NCI-H1436 treated with DMSO at 0.1 percent for 48 hours (cell line): ENCODE measurements at places on chromosomes 3 and 15.

- no peak for DNase-seq
These were observed 11.9 kb downstream of the WDR72 start for GRCh38 chr15:53747501-53748068.

- no peak for DNase-seq
These were observed 132.2 kb downstream of the ATP10A start for GRCh38 chr15:25730918-25731317.

GRCh38 chr3:115321400-115321805 is 174.3 kb upstream of the ZBTB20 start:
- DNase-seq, result no peak

DNA sequence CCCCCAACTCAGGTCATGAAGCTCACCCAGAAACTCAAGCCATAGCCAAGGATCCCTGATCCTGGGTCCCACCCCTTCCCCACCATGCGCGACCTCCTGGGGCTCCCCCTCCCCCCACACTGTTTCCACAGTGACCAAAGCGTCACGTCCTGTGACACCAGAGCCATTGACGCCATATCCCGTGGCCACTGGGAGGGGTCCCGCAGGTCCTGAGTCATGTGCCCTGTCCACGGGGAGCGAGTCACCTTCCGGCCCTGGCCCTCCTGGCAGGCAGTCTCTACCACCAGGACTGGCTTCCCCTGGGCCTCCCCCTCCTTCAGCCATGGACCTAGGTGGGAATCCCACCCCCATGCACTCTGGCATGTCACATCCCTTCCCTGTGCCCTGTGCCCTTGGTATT is 15.6 kb downstream of the SEMA3F start:
- DNase-seq, result no peak

- peak; percentile 53 for DNase-seq
These were observed 1.2 kb downstream of the ERC2 start for GRCh38 chr3:56467108-56467507.

DNA sequence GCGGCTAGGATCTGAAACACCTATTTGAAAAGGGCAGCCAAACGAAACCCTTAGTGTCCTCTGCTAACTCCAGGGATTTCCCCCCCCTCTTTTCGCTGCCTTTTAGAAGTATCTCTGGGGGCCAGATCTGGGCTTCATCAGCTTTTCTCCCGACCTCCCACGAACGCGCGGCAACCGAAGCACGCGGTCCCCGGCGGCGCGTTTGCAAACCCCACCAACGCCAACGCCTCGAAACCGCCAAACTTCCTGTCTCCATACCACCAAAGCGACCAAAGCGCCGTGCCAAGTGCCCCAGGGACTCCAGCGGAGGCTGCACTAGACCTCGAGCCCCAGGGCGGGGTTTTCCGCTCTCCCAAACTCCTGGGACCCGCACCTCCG is 155.8 kb upstream of the FRMD4B start:
- DNase-seq, result no peak

- DNase-seq, result no peak
These were observed 46.1 kb downstream of the BTD start for GRCh38 chr3:15647611-15648167.

- no peak for DNase-seq
These were observed 80.0 kb upstream of the EPHA6 start for GRCh38 chr3:96734273-96735009.

DNA sequence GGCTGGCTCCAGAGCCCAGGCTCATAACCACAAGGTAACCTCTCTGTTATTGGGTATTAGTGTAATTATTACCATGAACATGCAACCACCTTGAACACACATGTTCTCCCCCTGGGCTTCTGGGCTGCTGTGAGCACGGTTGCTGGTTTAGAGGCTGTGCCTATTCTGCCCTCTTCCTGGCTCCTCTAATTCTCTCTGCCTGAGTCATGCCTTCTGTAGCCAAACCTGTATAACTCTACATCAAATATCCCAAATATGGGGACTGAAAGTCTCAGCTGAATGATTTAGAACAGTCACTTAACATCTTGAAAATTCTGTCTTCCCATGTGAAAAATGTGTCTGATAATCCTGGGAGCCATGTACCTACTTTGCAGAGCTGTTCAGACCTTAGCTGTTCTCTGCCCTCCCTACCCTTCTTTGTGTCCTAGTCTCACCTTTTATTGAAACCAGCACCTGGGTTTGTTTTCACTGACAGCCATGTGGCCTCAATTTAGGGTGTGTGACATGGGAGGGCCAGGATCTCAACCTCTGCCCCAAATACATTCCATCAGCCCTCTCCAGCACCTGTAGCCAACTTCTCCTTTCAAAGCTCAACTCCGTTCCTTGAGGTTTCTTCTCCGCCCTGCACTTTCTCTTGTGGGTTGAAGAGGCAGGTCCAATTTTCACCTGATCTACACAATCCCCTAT is 60.7 kb downstream of the PDZRN3 start:
- no peak for DNase-seq

GRCh38 chr15:70378126-70379031 is 280.7 kb upstream of the TLE3 start:
- no peak for DNase-seq

DNA sequence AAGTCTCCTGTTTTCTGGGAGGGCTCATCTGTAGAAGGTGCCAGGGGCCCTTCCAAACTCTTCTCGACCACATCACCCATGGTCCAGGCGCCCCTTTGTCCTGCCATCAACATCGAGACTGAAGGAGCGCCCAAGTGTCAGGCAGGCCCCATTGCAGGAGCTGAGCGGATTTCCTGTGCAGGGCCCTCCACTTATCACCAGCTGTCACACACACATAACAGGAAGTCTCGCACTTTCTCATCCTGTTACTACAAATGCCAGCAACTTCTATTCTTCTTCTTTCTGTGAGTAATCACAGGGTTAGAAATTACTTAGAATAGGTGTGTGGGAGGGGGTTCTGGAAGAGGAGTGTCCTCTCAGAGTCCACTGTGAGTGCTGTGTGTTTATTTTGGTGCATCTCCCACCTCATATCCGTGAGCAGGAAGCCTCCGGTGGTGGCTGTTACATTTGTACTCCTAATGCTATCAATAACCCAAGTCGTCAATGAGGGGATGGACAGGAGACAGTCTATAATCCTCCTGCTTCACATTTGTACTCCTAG is at the start of gene KLHL6:
Gene KLHL6, minus strand, starts transcription at position 166 of the 541 bp plus-strand sequence. Its CDS starts 53 bp downstream, at position 113.
- DNase-seq, result no peak

DNA sequence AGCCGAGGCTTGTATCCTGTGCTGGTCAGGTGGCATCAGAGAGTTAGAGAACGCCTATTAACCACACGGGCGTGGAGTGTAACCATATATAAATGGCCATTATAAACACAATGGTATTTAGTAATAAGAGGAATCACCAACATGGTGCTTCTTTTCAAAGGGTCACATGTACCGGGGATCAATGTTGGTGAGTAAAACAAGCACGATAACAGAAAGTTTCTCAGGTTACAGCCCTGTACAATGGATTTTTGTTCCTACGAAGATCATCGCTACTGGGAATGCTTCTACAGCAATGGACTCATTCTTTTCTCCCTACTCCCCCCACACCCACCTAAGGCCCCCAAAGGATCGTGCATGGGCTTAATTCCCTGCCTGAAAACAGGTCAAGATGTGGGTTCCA is 42.5 kb downstream of the MEIS2 start:
- DNase-seq, result no peak

DNA sequence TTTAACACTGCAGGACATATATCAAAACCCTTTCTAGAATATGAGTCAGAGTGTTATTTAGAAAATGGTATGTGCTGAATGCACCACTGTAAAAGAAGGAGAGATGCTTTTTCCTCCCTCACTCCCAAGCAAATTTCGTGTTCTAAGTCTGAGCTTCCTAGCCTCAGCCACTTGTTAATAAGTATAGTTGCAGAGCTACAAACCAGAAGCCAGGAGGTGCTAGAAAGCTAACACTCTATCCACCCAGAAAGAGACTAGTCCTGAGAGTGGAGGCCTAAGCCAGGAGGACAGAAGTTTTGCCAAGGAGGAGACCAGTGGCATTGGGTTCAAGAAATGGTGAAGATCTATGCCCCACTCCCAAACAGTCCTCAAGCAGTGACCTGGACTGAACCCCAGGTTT is 40.5 kb upstream of the GYG1 start:
- no peak for DNase-seq

DNA sequence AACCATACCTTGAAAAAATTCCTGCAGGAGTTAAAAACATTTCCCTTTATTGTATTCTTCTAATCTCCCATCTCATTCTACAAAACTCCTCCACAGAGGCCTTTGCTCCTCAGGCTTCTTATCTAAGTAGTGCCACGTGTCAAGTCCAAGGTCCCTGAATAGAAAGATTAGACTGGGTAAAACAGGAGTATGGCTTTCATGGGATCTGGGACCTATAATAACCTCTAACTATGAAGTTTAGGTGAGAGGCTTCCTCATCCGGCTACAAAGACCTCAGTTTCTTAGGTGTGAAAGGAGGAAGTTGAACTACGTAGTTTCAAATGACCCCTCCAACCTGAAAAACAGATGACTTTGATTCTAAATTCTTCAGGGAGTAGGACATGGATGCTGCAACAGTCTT is 20.0 kb downstream of the GPR15 start:
- no peak for DNase-seq

- no peak for DNase-seq
These were observed 748 bp upstream of the AVEN start for GRCh38 chr15:34039790-34040113.

DNA sequence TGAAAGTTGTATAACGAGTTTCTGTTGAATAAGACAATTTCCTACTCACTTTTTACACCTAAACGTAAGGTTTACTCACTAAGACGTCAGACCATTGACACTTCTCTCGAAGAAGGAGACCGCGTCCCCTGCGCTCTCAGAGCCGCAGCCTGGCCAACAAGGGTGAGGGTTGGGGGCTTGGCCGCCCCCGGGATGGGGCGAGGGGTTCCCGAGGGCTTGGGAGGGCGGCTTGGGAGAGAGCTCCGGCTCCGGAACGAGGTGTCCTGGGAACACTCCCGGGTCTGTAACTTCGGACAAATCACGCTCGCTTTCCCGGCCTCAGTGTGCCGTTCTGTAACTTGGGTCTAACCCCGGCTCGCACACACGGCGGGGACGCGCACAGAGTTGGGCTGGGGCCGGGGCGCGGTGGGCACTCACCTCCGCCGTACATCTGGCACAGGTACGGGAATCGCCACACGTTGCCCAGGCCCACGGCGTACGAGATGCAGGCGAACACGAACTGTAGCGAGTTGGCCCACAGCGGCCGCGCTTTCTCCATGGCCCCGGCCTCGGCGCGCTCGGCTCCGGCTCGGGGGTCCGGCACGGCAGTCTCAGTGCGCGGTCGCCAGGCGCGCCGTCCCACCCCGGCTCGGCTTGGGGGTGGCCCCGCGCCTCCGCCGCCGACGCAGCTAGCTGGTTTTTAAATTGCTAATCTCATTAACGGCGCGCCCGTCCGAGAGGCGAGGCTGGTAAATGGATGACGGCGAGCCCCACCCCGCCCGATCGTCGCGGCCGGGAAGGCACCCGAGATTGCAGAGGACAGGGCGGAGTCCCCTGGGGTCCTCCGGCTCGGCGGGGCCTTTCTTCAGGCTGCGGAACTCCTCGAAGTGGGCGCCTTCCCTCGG is at the start of gene SLC6A20:
Gene SLC6A20, minus strand, starts transcription at position 655 of the 884 bp plus-strand sequence. Its CDS starts 117 bp downstream, at position 538.
- DNase-seq, result no peak

GRCh38 chr15:53710906-53711305 is 48.6 kb downstream of the WDR72 start:
- DNase-seq, result no peak

- DNase-seq, result no peak
These were observed 1166.1 kb upstream of the GBE1 start for GRCh38 chr3:82927309-82928253.

- DNase-seq, result no peak
These were observed 18.5 kb downstream of the DENND4A start for GRCh38 chr15:65773386-65774111.

DNA sequence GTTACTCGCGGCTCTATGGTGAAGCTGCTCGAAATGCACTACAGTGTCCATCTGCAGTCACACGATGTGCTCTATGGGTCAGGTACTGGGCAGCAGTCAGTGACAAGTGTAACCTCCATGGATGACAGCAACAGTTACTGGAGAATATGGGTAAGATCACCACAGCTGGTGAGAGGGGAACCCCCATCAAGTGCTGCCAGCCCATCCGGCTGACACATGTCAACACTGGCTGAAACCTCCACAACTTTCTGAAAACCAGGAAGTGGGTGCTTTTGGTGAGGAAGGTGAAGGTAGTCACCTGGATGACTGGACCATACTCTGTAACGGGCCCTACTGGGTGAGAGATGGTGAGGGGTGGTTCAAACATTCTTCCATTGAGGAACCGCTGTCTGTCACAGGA is 87.4 kb upstream of the C15orf39 start:
- DNase-seq, result no peak

DNA sequence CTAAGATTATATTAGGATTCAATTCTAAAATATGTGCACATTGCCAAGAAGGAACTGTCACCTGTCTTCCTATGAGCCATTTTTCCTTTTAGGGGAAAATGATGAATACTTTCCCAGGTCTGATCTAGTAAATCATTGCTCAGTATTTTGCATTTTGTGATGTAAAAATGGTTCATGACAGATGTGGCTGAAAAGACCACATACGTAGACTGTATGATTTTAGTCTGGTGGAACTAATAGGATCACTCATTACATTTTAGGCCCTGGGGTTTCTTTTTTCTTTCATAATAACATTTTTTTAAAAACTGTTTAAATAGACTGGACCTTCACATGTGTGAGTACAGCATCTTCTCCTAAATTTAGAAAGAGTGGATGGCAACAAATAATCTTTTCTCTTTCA is 201.7 kb upstream of the MLF1 start:
- DNase-seq, result no peak

DNA sequence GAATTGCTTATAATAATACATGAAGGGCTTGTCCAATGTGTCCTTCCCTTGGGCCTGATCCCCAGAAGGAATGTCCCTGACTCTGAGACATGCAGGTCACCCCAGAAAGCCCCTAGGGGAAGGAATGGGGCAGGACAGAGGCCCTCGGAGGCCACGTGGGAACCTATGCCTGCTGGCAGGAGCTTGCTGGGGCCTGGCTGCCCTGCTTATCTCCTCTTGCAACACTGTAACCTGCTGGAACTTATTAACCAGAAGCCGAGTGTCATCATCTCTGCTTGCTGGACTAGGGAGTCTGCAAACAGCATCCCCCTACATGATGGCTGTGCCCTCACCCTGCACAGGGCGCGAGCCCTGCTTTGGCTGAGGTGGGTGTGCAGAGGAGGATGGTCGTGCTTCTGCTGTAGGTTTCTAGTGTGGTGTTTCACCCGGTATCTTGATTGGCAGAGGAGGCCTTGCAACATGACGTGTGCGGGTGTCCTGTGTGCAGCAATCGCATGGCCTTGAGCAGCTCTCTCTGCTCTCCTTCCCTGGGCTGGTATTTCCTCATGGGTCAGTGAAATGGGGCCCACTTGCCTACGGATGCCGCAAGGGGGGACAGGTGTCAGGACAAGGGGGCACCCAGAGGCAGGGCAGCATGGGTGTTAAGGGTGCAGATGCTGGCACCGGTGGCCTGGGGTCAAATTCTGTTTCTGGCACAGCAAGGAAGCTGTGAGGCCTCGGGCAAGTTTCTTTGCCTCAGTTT is 5.0 kb downstream of the CHST13 start:
- DNase-seq, result no peak

- no peak for DNase-seq
These were observed 4.4 kb upstream of the ATOSA start for GRCh38 chr15:52683580-52683979.

DNA sequence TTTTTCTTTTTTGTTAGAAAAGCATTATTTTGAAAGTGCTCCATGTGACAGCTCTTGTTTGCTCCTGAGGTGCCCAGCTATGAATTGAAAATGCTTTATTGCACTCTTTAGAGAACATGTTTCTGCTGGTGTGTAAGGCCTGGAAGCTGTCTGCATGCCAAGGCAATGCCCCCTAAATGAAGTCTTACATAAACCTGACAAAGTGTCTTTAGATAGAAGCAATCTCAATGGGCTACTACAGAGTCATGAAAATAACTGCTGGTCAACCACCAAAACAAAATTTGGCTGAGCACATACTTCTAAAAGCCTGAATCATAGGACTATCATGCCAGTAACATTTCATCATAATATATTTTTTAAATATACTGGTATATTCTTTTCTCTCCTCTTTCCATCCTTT is 178.7 kb downstream of the THRB start:
- DNase-seq, result no peak
